ENCODE measurements at places on chromosomes 4 and X.

DNA sequence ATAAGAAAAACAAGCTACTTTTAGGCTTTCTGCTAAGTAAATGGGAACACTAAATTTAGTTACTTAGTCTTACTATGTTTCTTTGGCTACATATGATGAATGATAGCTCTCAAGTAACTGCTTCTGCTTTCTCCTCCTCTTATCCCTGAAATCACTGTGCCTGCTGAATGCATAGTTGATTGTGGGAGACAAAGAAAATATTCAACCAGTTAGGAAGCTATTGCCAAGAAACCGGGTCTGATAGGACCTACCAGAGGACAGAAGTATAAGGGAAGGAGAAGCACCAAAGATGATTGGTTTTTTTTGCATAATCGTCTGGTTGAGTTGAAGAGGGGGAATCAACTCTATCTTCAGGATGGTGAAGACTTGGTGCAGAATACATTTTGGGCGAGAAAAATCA lies 28.0 kb upstream of the NDUFC1 start:
- no peak for DNase-seq

- no peak for DNase-seq
Measured at GRCh38 chrX:769796-770195, 139.2 kb downstream of the SHOX start.

DNA sequence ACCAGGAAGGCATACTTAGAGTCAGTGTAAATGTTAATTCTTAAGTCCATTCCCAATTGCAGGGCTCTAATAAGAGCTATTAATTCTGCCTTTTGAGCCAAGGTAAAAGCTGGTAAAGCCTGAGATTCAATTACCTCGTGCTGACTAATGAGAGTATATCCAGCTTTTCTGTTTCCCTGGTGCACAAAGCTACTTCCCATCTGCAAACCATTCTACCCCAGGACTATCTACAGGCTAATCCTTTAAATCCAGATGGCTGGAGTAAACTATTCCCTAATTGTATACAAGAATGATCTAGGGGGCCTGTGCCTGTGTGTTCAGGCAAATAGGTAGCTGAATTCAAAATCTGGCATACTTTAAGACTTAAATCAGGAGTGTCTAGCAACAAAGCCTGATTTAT lies 365.0 kb downstream of the GPM6A start:
- no peak for DNase-seq

DNA sequence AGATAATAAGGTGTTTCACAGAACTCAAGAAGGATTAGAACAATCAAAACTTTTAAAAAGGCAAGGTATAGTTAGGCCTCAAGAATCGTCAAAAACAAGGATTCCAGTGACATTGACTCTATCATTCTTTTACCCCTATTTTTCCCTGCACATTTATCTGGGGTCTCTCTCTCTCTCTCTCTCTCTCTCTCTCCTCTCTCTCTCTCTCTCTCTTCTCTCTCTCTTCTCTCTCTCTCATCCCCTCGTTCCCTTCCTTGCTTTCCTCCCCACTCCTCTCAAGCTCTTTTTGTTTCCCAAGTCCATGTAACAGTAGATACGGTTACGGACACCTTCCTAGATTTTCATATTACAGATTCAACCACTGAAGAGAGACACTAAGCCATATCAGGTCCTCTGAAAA lies 3.2 kb upstream of the TMLHE start:
- no peak for DNase-seq

- no peak for DNase-seq
Measured at GRCh38 chrX:9844936-9845577, 58.8 kb downstream of the SHROOM2 start.

GRCh38 chrX:43702660-43703059 lies 46.6 kb downstream of the MAOA start:
- DNase-seq: no peak

GRCh38 chrX:19448077-19448476 lies 67.2 kb downstream of the MAP3K15 start:
- DNase-seq: no peak

DNA sequence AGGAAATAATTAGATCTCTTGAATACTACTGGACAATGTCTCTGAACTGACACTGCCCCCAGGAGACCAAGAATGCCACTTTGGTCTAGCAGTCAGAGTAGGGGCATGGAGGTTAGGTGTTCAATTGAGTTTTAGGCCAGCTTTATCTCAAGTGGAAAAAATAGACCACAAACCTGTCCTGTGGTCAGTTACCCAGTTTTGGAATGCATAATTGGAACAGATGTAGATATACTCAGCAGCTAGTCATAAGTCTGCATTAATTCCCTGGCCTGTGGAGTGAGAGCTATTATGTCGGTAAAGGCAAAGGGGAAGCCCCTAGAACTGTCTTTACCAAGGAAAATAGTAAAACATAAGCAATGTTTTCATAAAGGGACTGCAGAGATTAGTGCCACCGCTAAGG lies 587.7 kb downstream of the GLUD2 start:
- no peak for DNase-seq

GRCh38 chrX:53303195-53303594 lies 21.8 kb upstream of the IQSEC2 start:
- DNase-seq: no peak

DNA sequence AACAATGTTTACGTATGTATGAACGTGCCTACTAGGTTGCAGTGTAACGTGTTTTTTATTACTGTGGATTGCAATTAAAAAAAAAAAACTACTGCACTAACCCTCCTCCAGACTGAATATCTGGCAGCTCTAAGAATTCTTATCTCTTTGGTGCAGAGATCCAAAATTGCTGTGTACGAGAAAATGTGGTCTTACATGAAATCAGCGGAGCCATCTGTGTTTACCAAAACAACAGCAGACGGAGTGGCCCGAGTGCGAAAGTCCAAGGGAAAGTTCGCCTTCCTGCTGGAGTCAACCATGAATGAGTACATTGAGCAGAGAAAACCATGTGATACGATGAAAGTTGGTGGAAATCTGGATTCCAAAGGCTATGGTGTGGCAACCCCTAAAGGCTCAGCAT lies 268.1 kb downstream of the THOC2 start:
- no peak for DNase-seq

- DNase-seq: no peak
Measured at GRCh38 chr4:63348735-63349673, 1060.2 kb downstream of the TECRL start.

DNA sequence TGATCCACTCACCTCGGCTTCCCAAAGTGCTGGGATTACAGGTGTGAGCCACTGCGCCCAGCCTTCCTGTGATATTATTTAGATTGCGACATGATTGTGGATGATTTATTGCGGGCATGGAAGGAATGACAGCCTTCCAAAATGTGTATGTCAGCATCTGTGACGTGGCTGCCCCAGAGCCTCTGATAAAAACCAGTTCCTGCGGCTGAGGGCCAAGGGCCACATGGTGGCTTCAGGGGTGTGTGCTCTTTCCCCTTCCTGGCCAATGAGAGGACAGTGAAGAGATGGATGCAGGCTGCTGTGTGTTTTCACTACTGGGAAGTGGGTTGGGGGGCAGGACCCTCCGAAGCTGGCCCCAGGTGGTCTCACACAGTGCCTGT lies 57.4 kb upstream of the HGFAC start:
- DNase-seq: no peak

GRCh38 chr4:34766935-34767334 lies 1477.4 kb downstream of the ARAP2 start:
- DNase-seq: no peak

GRCh38 chr4:108106186-108106585 lies 62.5 kb downstream of the LEF1 start:
- no peak for DNase-seq

DNA sequence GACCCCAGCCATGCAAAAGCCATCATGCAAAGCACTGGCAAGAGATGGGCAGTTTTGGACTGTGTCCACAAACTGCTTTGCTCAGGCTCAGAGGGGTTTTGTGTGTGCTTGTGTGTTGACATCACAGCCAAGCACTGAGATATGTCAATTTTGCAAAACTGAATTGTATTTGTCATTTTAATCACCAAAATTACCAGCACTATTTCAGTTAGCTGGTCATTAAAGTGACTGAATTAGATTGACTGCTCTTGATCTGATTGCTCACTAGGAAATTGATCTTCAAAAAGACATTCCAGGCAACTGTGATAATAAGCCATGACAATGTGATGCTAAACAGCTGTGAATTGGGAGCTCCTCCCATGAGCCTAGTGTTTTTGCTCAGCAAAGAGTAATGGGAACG lies 337.3 kb upstream of the GNPDA2 start:
- DNase-seq: no peak

DNA sequence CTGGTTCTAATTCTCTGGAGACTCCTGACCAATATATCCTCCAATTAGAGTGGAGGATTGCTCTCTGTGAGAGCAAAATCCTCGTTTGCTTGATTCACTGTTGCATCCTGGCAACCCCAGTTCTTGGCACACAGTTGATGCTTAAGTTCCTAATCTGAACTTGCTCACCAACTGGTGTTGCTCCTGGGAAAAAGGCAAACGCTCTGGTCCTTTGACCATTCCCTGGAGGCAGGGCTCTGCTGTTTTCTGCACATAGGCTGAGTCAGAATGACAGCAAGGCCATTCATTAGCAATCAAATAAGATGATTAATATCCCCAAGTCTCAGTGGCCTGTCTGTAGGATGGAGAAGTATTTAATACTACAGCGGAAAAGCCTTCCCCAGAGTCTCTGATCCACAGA lies 172.7 kb upstream of the TBC1D9 start:
- no peak for DNase-seq

DNA sequence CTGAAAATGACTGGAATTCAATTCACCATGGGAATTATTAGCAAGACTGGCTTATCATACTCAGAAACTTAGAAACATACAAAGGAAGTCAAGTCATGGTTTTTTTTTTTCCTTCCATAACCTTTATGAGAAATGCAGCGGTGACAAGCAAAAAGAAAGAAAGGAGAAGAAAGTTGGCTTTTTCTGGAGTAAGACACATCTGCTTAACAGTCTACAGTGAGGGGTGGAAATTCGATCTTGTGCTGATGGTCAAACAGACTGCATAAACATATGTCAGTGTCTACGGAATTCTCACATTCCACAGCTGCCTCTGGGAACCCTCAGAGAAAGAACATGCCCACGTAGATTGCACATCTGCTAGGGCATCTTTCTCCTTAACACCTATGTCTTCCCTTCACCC lies 54.6 kb downstream of the PROM1 start:
- no peak for DNase-seq

DNA sequence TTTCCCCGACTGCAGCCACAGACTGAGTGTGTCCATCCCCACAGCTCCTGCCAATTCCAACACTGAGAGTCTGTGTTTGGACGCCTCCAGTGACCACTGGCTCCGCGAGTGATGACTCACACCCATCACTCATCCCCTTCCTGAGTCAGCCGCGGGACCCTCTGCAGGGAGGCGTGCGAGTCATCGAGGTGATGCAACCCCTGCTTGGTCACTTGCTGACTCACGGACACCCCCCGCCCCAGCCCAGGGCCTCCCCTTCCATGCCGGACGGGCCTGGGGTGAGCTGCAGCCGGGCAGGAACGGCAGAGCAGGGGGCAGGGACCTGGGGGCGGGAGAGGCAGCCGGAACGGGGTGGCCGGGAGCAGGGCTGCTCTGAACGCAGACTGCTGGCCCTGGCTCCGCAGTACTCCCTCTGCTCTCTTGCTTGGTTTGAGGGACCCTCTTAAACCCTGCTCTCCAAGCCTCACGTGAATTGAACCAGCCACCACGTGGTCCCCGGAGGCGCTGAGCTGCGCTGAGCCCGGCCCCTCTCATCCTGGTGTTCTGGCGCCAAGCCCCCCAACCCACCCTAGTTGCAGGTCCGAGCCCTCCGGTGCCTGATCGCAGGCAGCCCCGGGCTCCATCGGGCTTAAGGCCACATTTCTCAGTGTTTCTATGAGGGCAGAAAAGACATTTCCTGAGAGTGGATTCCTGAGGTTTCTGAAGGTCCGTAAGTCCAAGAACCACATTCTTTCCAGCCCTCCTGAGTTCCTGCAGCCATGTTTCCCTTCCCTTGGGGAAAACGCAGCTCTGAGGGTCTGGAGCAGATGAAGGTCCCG lies 32.4 kb downstream of the FGFRL1 start:
- no peak for DNase-seq

DNA sequence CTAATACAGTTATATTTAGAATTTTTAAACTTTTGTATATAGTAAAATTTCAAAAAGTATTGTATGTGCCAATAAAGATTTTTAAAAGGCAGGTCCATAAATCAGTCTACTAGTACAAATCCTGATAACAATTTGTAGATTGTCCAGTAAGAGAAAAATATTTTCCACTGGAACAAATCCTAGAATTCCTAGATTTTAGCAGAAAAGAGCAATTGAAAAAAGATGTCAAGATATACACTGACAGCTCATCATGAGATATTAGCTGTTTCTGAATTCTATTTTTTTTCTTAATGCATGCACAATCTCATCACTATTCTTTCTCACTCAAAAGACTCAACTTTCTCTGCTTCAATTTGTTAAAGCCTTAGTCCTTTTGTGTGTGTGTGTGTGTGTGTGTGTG lies 289.2 kb upstream of the MAD2L1 start:
- no peak for DNase-seq

- no peak for DNase-seq
Measured at GRCh38 chr4:23768541-23768940, 121.3 kb downstream of the PPARGC1A start.

DNA sequence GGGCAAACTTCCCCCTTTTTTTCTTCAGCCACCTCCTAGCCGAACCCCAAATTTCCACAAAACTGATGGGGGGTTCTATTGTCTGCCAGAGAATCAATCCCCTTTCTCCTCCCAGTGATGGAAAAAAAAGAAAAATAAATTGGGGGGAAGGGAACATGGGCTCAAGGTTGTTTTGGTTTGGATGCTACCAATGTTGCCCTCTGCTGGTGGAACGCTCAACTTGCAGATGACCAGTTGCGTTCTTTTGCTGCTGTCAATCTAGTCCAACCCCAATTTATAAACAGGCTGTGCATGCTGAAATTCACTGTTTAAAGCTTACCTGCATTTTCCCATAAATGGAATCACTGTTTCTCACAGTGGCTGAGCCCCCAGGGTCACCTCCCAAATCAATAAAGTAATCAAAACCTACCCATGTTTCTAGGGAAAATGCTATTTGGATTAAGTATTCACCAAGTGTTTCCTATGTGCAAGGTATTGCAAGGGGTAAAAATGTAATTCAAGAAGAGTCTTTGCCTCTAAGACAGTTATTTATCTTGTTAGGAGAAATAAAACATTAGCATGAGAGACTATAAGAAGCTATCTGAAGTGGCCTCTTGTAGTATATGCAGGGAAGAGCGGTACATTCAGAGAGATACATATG lies 116.7 kb upstream of the TMEM164 start:
- DNase-seq: no peak

- no peak for DNase-seq
Measured at GRCh38 chr4:89077761-89078160, 20.8 kb upstream of the FAM13A start.

DNA sequence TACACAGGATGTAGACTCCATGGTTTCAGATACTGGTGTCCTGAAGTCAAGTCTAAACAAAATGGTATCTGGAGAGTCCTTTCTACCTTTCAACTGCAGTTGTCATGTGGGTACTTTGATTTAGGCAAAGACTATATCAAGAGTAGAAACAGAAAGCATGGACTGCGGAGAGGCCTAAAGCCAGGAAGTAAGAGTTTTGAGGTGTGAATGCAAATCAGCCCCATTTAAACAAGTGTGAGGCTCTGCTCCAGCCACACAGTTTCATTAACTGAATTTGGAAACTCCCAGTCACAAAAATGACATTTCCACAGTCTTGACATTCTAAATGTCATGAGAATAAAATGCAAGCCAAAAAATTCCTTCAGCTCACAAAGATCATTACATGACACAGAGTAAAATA lies 87.2 kb upstream of the MCF2 start:
- DNase-seq: no peak

- no peak for DNase-seq
Measured at GRCh38 chrX:19121898-19122640, at the start of gene ADGRG2. TSS of gene ADGRG2 (minus strand) at chrX:19122468. CDS start at chrX:19068834, 53,634 bp downstream.

Data from stimulated activated CD8-positive, alpha-beta memory T cell treated with anti-CD3 and anti-CD28 coated beads, Interleukin-7, amount 100 ng/mL, for 1 hour (primary cell).